ENCODE measurements at places on chromosomes 11 and 22. TPM values are rescaled to one million over a fixed set of nuclear protein-coding genes. Genes with fewer than 3 reads are reported as not detected.

The CBLIF gene
- not detected for polyA plus RNA-seq

The XKR3 gene
- not detected for polyA plus RNA-seq

The ABTB2 gene
- 0.58 TPM for polyA plus RNA-seq

The TRIM29 gene
- not detected for polyA plus RNA-seq

The KRTAP5-2 gene
- polyA plus RNA-seq: not detected

The TRPC6 gene
- 5.6 TPM for polyA plus RNA-seq

The PAMR1 gene
- 215 TPM for polyA plus RNA-seq

The AASDHPPT gene
- 41.7 TPM for polyA plus RNA-seq

The MMP12 gene
- not detected for polyA plus RNA-seq

GRCh38 chr22:38704654-38705234 lies 1.0 kb upstream of the GTPBP1 start:
- no peak for DNase-seq

GRCh38 chr11:2133241-2134021 lies 5.8 kb downstream of the IGF2 start:
- DNase-seq: no peak

DNA sequence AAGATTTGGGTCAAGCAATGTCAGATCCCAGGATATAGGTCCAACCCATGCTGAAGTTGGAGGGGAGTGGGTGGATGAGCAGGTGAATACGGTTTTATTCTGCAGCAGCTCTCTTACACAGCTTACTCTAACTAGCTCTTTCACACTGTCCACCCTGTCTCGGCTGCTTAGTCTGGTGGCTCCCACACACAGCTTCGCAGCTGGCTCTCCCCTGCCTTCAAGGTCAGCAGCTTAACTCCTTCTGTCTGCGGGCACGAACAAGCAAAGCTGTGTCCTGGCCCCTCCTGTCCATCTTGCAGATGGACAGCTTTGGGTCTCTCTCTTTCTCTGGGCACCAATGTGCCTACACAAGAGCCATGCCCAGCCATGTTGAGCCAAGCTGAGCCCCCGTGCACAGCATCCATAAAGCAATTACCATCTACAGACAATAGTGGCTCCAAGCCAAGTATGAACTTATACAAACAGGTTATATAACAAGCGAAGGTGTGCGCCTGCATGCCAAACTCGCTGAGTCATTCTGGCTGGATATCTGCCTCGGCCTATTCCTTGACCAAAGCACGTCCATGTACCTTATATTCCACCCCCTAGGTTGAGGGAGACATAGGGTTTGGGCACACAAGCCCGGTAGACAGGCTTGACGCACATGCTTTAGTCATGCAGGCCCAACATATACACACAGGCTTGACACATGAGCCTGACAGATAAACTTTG lies 1307.8 kb upstream of the RAG2 start:
- no peak for DNase-seq

GRCh38 chr11:79902493-79902892 lies 461.7 kb upstream of the TENM4 start:
- no peak for DNase-seq

GRCh38 chr11:106309070-106309684 lies 231.7 kb downstream of the AASDHPPT start:
- no peak for DNase-seq

DNA sequence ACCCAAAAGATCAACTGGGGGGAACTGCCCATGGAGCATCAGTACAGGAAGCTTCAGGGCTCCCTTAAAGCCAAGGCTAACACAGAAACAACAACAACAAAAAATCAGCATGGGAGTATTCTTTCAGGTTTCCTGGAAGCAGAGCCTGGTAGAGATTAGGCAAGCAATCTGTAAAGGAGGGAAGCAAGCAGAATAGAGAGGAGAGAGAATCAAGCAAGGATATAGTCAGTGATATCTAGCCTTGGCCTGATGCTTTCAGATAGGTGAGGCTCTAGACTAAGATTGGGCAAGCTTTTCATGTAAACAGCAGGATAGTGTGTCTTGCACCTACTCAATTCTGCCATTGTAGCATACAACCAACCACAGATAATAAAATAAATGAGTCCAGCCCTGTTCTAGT lies 44.4 kb upstream of the FAT3 start:
- DNase-seq: no peak

DNA sequence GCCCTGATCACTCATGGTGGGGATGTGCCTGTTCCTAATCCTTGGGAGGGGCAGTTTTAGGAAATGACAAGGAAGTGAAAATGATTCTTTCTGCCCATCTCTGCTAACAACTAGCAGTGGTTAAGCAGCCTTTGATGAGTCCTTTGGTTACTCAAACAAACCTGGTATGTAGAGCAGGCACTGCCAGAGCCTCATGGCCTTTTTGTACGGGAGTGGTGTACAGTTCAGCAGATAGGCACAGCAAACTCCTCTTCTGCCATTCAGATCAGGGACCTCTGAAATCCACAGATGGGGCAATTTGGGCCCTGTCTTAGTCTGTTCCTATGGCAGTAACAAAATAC lies 66.2 kb downstream of the FZD4 start:
- DNase-seq: no peak

DNA sequence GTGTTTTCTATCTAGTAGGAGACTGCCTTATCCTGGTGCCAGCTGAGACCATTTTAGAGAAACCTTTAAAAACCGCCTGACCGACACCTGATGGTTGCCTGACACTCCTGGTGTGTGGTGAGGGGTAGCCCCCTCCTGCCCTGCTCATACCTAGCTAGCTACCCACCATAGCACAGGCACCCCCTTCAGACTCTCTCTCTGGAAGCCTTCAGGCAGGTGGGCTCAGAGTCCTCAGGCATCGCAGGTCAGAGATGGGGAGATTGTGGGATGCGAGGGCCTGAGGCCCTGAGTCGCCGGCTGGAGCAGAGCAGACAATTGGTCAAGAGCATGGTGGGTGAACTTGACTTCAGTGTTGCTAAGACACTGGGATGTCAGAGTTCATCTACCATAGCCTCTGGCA lies 424.6 kb downstream of the BRD1 start:
- DNase-seq: no peak

Data from AG04450 (cell line).